DND-41 (cell line): ENCODE measurements at places on chromosomes 7 and 10.
A peak's percentile ranks its signal among the peaks of the same experiment; 100 is the strongest.

DNA sequence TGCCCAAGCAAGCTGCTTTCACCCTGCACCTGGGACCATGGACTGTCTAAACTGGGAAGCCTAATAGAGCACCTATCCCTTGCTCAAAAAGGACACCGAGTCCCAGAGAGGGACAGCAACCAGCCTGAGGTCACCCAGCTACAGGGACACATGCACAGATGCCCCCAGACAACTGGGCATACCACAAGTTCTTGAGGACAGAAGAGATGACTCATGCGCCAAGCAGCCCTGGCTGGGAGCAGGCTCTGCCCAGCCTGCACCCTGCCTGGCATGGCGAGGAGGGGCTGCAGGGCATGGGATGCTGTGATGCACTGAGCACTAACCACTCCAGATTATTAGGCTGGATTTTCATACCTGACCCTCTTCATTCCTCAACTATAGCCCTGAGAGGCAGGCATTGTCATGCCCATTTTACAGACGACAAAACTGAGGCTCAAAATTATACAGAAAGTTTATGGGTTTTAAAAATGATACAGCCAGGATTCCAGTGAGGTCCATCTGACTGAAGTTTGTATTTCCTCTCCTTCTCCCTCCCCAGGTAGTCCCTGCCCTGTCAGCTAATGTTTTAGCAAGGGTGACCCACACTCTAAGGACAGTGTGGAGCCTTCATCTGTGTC, 289.3 kb upstream of the ZMIZ1 start:
- DNase-seq = no peak

DNA sequence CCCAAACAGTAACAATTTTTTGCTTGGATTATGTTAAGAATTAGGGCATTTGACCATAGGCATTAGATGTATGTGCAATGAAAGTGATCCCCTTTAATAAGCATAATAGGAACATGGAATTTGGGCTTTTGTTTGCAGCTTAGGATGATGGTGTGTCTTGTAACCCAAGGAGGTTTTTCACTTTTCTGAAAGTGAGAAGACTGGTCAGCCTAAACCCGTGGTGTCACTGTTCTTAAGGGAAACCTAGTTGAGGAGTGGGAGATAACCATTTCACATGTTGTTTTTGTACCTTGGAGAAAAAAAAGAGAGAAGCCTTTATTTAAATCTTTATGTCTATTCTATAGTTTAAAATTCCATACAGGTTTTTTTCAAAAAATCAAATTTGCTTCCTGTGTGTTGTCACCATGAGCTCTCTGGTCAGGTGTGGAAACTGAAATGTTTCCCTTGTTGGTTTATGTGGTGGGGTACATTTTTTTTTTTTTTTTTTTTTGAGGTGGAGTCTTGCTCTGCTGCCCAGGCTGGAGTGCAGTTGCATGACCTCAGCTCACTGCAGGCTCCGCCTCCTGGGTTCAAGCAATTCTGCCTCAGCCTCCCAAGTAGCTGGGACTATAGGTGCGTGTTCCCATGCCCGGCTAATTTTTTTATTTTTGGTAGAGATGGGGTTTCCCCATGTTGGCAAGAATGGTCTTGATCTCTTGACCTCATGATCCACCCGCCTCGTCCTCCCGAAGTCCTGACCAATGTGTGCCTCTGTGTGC, 7.7 kb downstream of the CCM2 start:
- DNase-seq = no peak

DNA sequence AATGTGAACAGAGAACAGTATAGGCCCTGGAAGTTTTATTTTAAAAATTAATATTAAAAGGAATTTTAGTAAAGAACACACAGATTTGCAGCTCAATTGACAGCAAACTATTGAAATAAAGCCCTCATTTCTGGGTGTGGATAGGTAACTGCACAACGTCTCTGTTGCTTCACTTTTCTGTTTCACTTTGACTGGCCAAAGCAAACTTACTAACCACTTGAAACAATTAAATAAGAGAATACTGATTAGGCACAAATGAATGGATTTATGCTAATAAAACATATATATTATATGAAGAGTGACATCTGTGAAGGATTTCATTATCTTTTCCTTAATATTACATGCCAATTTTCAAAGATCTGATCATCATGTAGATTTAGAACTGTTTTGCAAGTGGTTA, 11.9 kb downstream of the ZNF804B start:
- no peak for DNase-seq

DNA sequence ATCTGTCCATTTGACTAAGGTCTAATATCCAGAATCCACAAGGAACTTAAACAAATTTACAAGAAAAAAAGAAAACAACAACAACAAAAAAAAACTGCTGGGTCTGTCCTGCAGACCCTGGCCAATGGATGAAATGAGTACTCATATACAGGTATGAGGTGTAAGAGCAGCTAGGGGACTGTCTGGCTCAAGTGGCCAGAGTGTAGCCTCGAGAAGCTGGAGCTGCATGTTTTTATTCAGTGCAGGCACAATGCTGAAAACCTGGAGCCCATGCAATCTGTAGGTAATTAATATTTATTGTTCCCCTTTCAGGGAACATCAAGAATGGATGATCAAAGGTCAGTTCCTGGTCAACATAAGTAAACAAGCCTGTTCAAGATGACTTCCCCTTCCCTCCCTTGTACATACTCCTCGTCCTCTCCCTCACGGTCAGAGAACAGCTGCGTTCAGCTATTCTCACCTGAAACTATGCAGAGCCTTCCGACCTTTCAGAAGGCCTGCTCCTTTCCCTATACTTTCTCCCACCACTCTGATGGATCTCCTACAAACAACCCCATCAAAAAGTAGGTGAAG, 15.5 kb downstream of the CYP2C19 start:
- no peak for DNase-seq

DNA sequence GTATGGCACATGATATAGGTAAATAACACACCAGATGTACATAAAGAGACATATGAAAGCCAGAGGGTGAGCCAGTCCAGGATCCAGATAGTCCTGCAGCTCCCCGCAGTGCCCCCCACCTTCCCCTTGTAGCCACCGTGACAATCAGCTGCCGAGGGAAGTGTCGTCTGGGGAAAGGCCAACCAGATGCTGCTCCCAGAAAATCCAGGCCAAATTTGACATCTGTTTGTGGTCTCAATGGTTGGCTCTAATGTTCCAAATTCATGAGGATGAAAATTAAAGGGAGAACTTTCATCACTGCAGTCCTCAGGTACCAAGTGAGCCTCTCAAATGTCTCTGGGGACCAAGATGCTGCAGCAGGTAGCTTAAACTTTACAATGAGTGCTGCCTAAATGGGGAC, 210.3 kb downstream of the PTEN start:
- DNase-seq = no peak

DNA sequence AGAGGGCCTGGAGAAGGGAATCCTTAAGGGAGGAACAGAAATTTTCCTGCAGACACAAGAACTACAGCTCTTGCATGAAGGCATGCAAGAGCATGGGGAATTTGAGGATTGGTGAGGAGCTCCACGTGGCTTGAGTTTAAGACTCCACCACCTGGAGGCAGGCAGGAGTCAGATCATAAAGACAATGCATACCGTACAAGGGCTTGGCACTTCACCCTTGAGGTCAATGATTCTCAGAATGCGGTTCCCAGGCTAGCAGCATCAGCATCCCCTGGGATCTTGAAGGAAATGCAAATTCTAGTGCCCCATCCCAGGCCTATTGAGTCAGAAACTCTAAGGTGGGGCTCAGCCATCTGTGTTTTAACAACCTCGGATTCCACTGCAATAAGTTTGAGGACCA, 143.8 kb downstream of the C7orf25 start:
- DNase-seq = no peak

GRCh38 chr10:49408519-49409306, 12.8 kb upstream of the DRGX start:
- peak; percentile 31 for DNase-seq

GRCh38 chr10:34522546-34522945, 292.6 kb downstream of the PARD3 start:
- no peak for DNase-seq

- no peak for DNase-seq
These were observed 137.7 kb downstream of the WNT2 start for GRCh38 chr7:117185124-117185523.

- DNase-seq = no peak
These were observed 100.4 kb upstream of the ARHGAP21 start for GRCh38 chr10:24824124-24824523.

DNA sequence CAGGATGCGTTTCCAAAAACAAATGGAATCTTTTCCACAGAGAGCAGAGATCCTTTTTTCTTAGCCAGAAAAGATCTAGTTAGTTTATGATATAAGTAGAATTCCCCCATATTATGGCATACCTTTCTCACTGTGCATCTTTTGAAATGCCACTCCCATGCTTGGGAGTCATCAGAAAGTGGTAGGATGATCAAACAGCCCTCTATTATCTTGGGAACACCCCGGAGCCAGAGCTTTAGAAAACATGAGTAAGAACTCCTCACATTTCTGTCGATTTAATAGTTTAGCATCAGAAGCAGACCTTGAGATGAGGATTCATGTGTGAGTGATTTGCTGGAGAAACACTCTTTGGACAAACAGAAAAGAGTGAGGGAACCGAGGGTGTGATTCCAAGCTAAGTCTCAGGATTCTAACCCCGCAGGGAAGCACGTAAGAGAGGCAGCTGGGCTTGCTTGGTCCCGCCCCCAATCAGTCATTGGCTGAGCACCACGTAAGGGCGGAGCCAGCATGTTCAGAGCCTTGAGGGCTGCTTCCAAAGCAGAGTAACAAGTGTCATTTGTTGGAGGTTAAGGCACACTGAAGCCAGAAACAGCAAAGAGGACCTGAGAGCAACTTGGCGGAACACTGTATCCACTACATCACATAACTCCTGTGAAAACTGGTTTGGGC, 43.7 kb upstream of the NXPH1 start:
- no peak for DNase-seq

DNA sequence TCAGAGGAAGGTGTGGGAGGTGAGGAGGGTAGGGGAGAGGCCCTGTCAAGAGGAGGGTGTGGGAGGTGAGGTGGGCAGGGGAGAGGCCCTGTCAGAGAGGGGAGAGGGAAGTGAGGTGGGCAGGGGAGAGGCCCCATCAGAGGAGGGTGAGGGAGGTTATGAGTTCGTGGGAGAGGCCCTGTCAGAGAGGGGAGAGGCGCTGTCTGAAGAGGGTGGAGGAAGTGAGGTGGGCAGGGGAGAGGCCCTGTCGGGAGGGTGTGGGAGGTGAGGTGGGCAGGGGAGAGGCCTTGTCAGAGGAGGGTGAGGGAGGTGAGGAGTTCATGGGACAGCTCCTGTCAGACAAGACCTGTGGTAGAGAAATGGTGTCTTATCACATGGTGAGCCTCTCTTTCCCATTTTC, 74.4 kb downstream of the INPP5A start:
- DNase-seq = no peak

- DNase-seq = no peak
These were observed 441.1 kb downstream of the POM121L12 start for GRCh38 chr7:53476566-53476965.

DNA sequence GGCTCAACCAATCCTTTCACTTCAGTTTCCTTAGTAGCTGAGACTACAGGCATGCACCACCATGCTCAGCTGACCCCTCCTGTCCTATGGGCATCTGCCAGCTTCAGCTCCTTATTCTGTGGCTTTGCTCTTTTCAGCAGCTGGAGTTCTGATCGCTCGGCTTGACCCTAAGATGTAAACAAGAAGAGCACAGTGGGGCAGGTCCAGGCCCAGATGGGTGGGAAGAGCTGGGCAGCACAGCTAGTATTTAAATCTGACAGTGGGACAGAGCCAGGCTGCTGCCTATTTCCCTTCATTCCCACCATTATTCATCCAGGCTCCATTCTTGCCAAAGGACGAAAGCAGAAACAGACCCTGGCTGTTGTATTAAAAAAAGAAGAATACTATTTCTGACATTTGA, 494.9 kb upstream of the PODXL start:
- DNase-seq = no peak

DNA sequence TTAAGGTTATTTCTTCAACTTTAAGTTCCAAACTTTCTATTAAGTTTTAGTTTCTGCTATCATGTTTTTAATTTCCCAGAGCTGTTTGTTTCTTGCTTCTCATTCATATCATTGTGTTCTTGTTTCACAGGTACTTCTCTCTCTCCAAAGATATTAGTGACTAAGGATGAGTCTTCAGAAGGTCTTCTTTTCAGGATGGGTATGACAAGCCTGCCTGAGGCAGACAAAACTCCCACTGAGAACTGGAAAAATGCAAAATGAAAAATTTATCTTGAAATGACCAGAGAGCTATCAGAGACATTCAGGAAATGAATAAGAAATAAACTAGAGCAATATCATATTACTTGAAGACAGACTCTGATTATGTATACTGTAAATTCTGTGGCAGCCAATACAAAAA, 110.8 kb upstream of the EGFR start:
- DNase-seq = no peak

DNA sequence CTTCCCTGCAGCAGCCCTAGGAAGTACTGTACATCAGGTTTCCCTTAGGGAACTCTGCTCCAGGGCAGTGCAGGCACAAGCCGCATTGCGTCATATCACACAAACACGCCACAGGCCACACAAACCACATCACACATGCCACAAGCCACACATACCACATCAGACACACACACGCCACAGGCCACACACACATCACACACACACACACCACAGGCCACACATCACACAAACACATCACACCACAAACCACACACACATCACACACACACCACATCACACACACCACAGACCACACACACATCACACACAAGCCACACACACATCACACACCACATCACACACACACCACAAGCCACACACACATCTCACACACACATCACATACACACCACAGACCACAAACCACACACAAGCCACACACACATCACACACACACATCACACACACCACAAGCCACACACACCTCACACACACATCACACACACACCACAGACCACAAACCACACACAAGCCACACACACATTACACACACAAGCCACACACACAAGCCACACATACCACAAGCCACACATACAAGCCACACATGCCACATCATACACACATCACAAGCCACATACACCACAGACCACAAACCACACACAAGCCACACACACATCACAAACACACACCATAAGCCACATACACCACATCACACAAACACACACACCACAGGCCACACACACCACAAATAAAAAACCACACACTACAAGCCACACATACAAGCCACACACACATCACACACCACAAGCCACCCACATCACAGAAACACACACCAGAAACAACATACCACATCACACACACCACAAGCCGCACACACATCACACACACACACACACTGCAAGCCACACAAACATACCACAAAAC, 53.4 kb downstream of the TMEM209 start:
- peak; percentile 54 for DNase-seq

DNA sequence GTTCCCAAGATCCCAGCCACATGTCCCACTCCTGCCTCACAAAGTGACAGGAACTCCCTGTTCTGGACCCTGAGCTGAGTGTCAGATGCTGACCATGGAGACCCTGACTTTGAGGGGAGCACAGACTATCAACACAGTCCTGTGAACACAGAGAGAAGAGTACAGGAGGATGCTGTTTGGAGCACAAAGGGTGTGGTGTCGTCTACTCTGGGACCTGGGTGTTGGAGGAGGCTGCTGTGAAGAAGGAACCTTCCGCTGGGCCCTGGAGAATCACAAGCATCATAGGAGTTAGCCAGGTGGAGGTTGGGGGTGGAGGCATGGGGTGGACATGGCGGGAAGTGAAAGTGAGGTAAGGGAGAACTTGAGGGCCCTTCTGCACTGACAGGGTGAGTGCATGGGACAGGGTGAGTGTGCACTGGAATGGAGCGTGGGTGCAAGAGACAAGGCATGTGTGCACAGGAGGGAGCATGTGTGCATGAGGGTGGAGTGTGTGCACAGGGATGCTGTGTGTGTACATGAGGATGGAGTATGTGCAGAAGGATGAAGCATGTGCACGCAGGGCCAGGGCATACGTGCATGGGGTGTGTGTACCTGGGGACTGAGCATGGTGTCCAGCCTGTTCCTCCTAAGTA, 70.7 kb upstream of the ANTXRL start:
- no peak for DNase-seq

- DNase-seq = no peak
These were observed 1028.5 kb upstream of the PHF14 start for GRCh38 chr7:9945131-9945530.
